ENCODE measurements at places on chromosomes 7 and 10.

DNA sequence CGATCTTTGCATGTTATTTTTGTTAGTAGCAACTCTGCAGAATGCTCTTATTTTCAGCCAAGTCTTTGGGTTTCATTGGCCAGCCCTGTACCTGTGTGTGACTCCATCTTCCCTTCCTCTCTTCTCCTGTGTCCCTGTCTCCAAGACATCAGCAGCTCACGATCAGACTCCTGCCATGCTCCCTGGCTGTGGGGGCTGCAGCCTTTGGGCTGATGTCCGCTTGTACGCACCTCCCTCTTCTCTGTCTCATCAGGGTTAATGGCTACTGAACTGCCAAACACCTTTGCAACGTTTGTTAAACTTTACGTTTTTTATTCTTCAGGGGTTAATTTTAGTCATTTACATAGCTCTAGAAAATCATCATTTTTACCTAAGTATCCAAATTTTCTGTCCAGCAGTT, 103.5 kb upstream of the RET start:
- no peak for DNase-seq
- no peaks in the 10 kb centered on the region for H3K36me3 ChIP-seq
- no peak overlapping the region for H3K27ac ChIP-seq
- H3K4me1 ChIP-seq, result no peaks in the 10 kb centered on the region
- no peak overlapping the region for H3K4me3 ChIP-seq
- no peaks in the 10 kb centered on the region for H3K27me3 ChIP-seq

- no peak overlapping the region for H3K4me3 ChIP-seq
- no peak for DNase-seq
- peaks cover 38% of the 10 kb centered on the region for H3K36me3 ChIP-seq
Observed at GRCh38 chr10:87053111-87053510, 33.0 kb downstream of the FAM25A start.

- no peak overlapping the region for H3K4me3 ChIP-seq
- no peak for DNase-seq
- no peaks in the 10 kb centered on the region for H3K4me1 ChIP-seq
- H3K36me3 ChIP-seq, result no peaks in the 10 kb centered on the region
Observed at GRCh38 chr10:90579602-90580242, 278.1 kb downstream of the HTR7 start.

DNA sequence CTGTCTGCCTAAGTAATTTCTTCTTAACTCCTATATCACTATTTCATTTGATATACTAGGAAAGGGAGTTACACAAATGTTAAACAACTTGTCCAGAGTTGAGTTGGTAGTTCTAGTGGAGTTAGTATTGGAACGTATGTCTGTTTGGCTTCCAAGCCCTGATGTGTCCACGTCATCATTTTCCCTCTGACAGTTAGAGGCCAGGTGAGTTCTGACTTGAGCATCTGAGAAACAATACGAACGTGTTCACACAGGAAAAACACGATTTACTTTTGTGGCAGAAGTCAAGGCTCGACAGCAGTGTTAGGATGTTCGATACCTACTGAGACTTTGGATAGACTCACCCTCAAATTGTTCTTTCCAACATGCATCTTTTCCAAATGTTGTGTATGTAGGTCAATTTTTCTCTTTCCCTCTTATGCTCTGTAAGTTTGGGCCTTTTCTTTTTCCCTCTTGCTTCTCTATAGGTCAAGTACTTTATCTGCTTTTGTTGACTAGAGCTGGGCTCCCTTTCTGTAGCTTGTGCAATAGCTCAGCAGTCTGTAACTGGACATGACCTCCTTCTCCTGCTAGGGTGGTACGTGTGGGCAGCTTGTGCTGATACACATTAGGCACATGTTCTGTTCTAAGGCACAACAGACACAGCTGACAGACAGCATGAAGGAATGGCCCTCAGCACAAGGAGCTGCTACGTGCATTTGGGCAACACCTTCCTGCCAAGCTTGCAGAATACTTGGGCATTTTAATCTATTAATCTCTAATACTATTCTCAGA, 222.9 kb downstream of the PTEN start:
- no peak overlapping the region for H3K27ac ChIP-seq
- H3K36me3 ChIP-seq, result peaks cover 11% of the 10 kb centered on the region
- H3K4me3 ChIP-seq, result no peak overlapping the region
- DNase-seq, result no peak

DNA sequence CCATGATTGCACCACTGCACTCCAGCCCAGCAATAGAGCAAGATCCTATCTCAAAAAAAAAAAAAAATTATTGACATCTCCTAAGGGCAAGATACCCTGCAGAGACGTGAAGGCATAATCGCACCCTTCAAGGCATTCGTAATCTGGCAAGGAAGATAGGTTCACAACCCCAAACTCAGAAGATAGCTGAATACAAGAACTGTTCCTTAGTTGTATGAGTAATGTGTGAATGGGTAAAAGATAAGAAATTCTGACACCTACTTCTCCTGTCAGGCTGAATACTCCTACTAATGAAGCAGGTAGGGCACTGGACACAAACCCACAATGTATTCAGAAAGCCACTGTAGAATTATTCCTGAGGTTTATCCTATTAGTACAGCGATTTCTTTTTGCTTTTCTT, 882.4 kb upstream of the AUTS2 start:
- no peaks in the 10 kb centered on the region for H3K36me3 ChIP-seq
- no peak for DNase-seq
- H3K27ac ChIP-seq, result no peak overlapping the region
- no peak overlapping the region for H3K4me3 ChIP-seq
- no peaks in the 10 kb centered on the region for H3K27me3 ChIP-seq

DNA sequence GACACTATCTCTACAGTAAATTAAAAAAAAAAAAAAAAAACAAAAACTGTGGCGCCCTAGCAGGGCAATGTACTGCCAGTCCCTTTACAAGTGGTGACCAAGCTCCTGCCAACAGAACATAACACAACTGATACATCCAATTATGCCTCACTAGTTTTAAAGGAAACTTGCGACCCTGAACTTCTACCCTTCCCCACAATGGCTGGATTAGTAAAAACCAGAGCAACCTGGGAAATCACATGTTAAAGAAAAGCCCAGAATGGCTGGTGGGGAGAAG, 16.5 kb downstream of the ATE1 start:
- peaks cover 5% of the 10 kb centered on the region for H3K4me1 ChIP-seq
- H3K36me3 ChIP-seq, result peaks cover 42% of the 10 kb centered on the region
- no peaks in the 10 kb centered on the region for H3K27me3 ChIP-seq
- no peak overlapping the region for H3K4me3 ChIP-seq
